ENCODE measurements at places on chromosomes 13 and 19.

GRCh38 chr13:81683521-81683920, 1342.6 kb upstream of the SPRY2 start:
- no peak for DNase-seq

GRCh38 chr19:9610484-9611113, 10.4 kb downstream of the ZNF561 start:
- DNase-seq = no peak

DNA sequence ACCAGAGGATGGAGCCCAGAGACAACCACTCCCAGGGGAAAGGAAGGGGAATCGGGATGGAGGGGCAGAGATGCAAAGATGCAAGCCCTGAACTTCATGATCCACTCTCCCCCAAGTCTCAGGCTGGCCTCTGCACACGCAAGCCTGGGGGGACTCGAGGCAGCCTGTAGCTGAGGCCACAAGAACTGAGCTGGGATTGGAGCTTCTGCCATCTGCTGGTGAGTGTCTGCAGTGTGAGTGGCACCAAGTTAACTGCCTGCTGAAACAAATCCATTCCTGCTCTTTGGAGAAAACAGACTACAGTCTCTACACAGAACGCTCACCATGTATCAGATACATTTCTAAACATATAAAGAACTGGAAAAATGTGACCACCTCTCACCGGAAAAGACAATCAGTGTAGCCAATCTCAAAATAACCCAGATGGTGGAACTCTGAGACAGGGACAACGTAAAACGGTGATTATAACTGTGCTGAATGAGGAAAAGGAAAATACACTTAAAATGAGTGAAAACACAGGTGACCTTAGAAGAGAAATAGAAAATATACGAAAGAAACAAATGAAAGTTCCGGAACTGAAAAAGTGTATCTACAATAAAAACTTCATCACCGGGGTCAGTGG, 62.1 kb downstream of the KLF2 start:
- DNase-seq = no peak

- DNase-seq = no peak
Measured at GRCh38 chr13:28568286-28568685, 73.4 kb upstream of the FLT1 start.

GRCh38 chr13:108326309-108326708, 56.8 kb downstream of the TNFSF13B start:
- no peak for DNase-seq

DNA sequence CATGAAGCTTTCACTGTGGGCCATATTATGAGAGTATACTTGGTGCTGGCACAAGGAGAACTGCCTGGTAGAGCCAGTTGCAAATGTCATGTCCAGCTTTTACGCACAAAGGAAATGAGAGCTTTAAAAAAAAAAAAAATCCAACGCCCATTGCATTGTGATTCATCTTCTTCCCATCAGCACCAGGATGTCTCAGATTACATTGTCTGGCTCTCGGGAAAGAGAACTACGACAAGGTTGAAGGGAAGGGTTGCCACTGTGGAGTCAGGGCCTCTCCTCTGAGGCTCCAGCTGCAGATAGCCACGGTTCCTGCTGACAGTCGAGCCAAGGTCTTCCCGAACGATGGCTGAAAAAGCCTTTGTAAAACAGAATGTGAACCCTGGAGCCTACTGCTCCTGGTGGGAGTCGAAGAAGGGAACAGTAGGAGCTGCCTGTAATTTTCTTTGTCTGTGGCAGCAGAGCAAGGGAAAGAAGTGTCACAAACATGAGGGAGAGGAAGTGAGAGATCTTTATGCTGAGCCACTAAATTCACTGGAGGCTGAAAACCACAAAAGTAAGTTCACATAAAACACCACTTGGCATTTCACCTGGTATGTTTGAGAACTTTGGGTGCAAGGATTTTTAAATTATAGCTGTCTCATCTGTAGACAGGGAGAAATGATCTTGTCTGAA, 704.7 kb downstream of the DIAPH3 start:
- no peak for DNase-seq

DNA sequence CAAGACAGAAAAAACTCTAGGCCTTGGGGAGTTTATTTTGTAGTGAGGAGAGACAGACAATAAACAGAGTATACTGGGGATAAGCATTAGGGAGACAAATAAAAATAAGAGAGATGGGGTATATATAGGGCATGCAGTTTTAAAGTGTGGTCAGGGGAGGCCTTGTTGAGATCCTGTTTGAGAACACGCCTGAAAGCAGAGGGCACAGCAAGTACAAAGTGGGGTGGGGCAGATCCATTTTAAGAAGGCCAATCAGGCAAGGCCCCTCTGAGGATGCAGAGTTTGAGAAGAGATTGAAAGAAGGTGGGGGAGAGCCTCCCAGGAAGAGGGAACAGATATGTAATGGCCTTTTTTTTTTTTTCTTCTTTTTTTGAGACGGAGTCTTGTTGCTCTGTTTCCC, 2.1 kb downstream of the PPP2R1A start:
- DNase-seq = no peak

GRCh38 chr13:74052402-74052928, 81.7 kb downstream of the KLF12 start:
- DNase-seq = no peak

All from left renal pelvis (tissue), 4 donors.